CD4-positive, alpha-beta T cell treated with Interferon gamma for 1 hour (primary cell): ENCODE measurements at places on chromosomes 1 and 21.

DNA sequence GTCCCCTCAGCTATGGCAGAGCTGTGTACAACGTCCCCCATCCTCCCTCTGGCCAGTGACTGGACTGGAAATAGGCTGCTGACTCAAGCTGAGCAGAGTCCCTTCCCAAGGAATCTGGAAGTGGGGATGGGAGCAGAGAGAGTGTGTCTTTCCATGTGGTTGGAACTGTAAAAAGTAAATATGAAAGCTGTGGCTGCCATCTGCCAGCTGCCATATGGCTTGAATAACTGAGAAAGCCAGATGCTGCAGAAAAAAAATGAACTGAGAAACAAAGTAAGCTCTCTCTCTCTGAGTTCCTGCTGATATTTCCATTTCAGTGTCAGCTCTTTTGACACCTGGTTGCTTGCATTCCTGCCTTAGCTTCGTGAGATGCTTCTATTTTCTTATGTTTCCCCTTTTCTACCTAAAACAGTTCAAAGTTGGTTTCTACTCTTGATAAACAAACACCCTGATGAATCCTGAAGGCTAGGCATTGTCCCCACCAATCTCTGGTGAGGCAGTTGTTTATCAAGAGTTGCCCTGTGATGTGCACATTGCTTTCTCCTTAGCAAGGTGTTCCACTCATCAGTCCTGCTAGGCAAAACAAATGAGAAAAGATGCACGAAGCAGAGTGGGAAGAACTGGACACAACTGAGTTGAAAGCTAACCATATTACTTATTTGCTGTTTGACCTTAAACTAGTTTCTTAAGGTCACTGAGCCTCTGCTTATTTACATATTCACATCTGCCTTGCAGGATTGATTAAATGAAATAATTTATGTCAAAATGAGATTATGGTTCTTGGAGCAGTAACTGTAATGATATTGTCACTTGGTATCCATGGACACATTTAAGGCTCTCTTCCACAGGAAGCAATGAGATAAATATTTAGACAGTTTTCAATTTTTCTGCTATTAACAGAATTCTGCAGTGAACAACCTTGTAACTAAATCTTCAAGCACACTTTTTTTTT, 16.6 kb upstream of the DR1 start:
- DNase-seq = no peak

GRCh38 chr1:155931332-155932038, 2.7 kb downstream of the KHDC4 start:
- DNase-seq = no peak

DNA sequence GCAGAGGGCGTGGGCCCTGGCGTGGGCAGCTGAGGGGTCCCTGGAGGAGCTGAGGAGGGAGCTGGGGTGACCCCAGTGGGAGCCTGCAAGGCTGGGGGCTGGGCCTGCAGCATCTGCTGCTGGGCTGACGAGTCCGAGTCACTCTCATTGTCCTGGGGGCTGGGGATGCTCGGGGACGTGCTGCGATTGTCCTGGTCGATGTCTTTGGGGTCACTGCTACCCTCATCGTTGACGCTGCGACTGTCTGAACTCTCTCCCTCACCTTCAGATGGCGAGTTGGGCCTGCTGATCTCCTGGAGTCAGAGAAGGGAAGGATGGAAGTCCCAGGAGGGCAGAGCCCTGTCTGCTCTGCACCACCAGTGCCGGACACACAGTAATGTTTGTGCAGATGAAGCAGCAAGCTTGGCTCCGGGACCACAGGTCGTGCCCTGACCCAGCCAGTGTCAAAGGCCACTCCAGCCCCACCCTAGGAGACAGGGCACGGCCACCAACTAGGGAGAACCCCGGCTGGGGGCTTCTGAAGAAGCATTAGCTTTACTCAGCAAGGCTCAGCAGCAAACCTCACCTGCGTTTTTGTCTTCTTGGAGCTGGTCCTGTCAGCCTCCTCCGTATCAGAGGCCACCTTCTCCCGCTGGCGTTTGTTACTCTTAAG, 43.4 kb downstream of the SLC45A1 start:
- no peak for DNase-seq

GRCh38 chr1:15220825-15221431, 26.1 kb upstream of the FHAD1 start:
- DNase-seq = no peak

DNA sequence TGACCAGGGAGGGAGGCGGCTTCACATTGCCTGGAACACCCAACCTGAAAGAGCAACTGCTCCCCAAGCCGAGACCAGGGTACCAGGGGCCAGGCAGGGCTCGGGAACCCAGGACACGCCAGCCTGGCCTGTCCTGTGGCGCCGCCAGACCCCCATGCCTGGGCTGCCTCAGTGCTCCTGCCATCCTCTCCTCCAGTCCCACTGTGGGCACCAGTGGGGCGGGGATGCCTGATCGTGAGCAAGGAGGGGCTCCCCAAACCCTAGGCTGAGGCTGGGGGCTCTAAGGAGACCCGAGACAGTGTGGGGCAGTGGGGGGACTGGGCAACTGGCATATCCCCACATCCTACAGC, 45.1 kb downstream of the WNT9A start:
- DNase-seq = no peak

DNA sequence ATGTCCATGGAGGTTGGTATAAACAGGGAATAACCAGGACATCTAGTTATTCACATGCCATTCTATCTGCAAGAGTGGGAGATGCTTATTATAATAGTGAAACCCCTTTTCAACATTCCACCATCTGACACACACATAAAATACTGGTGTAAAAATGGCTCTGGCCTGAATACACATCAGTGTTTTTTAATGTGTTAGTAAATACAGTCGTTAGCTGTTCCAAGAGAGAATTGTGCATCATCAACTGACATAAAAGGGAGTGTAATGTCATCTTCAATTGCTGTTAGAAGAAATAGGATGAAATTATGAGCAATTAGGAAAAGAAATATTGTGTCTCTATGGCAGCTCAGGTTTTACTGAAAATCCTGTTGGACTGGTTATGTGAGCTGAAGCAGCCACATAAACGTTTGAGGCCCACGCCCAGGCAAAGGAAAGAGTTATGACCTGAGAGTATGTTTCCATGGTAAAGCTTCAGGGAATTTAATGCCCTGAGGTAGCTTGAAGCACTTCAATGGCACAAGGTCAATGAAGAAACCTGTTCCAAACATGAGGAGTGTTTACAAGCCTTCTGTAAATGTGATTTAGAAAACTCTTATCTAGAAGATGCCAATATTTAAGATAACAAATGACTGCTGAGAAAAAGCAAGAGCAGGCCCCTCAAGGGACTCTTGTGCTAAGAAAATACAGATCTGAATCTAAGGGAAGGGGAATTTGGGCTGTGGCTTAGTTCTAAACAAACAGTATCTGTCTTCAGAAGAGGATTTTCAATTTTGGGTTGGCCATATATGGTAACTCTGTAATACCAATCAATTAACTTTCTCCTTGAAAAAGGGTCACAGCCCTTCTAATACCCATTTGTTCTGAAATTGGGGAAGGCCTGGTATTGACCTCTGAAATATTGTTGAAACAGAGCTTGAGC, 384.3 kb downstream of the SEC16B start:
- no peak for DNase-seq

- DNase-seq = no peak
Measured at GRCh38 chr1:8015036-8015808, 10.9 kb downstream of the ERRFI1 start.

GRCh38 chr21:34909492-34910292, 139.4 kb downstream of the RUNX1 start:
- DNase-seq = no peak

DNA sequence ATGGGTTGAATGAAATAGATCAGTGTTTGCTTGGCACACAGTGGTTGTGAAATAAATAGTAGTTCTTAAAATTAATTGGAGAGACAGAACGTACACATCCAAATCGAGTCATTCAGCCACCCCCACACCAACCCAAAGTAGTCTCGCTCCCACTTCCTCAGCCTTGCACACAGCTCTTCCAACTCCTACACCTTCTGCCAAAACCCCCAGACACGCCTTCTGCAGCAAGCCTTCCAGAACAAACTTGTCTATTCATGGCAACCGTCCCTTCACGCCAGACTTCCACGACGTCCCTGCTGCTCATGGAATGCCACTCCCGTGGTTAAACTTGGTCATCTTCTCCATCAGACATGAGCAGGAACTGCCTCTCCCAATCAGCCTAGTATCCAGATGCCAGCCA, 37.5 kb upstream of the RD3 start:
- DNase-seq = no peak

- no peak for DNase-seq
Measured at GRCh38 chr1:25476186-25477097, 45.7 kb downstream of the MACO1 start.

GRCh38 chr1:203158423-203158822, 17.2 kb downstream of the MYBPH start:
- no peak for DNase-seq

DNA sequence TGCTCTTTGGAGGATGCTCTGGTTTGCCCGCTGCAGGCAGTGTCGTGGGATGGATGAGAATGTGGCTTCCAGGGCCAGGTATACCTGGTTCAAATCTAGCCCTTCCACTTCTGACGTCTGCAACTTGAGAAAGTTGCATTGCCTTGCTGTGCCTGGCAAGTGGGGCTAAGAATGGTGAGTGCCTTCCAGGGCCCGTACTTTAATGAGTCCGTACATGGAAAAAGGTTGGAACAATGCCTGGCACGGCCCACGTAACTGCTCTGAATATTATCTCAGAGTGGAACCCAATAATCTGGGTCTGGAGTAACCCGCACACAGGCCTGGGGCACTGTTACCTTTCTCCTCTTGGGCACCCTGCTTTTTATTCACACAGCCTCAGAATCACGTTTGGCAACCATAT, 146.7 kb upstream of the EDN2 start:
- DNase-seq = no peak

DNA sequence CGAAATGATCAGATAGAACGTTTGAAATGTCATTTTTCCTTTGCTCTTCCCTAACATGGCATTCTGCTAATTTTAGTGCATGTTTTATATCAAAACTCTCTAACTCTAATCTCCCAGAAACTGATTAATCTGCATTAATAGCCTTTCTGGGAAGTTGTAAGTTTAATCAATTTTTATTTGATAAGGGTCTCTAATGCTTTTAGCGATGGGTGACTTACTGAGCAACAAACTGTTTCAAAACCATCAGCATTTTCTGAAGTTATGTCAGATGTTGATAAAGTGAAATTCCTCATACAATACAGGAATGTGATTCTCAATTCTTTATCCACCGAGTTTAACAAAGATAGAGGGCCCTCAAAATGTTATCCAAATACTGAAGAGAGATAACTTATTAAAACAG, 431.6 kb upstream of the CXADR start:
- no peak for DNase-seq

DNA sequence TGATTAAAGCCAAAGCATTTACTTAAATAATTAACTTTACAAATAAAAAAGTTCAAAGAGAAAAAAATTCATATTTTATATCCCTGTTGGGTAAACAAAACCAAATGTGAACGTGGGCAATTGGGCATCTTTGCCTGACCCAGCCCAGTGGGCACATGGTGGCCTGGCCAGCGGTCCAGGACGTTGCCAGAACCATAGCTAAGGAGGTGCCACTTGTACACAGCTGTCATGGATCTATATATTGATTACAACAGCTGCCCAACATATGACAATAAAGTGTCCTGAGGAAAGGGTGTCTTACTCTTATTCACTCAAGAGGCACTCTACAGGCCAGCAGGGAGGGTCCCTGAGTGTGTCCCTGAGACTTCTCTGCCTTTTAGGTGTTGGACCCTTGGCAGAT, 78.5 kb downstream of the BCAR3 start:
- DNase-seq = no peak

GRCh38 chr1:234691567-234691966, 81.6 kb upstream of the IRF2BP2 start:
- no peak for DNase-seq

GRCh38 chr21:18368205-18368604, 35.4 kb downstream of the TMPRSS15 start:
- no peak for DNase-seq

- no peak for DNase-seq
Measured at GRCh38 chr1:85607126-85607920, 26.8 kb downstream of the CCN1 start.

GRCh38 chr21:46656820-46657219, 21.3 kb downstream of the PRMT2 start:
- no peak for DNase-seq

GRCh38 chr1:81706650-81707435, 93.9 kb upstream of the ADGRL2 start:
- no peak for DNase-seq

DNA sequence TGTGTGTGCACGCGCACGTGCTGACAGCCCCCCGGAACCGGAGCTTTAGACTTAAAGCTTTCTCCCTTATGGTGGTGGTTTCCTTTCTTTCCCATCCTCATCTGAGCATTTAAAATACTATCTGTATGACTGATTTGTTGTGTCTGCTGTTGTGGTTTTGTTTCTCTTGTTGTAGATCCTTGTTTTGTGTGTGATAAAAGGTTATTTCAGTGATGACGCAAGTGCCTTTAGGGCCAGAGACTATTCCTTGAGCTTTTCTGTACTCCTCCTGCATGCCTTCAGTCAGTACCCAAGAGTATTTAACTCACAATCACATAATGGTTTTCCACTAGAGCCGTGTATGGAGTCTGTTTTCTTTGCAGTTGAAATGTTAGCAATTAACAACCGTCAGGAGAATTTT, 45.4 kb downstream of the LCA5L start:
- no peak for DNase-seq

- no peak for DNase-seq
Measured at GRCh38 chr1:18245647-18246046, 138.0 kb downstream of the IGSF21 start.

DNA sequence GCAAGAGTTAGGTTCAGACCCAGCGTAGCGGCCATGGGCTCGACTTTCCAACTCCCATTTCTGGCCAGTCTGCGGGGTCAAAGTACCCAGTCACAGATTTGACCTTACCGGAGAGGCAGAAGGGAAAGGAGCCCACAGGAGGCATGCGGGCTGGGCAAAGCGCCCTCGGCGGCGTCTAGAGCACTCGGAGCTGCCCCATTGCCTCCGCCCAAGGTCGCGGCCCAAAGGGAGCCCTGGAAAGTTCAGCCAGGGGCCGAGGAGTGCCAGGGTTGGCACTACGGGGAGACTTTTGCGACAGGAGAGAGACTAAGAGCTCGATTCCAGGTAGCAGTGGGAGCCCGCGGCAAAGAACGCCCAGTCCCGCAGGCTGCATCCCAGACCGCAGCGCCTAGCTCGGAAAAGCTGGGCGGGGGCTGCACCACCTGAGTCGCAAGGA, 896 bp downstream of the KANK4 start:
- no peak for DNase-seq

- no peak for DNase-seq
Measured at GRCh38 chr1:151255381-151255780, 847 bp downstream of the PSMD4 start.

GRCh38 chr21:43654806-43655489, 4.3 kb downstream of the HSF2BP start:
- DNase-seq = no peak

DNA sequence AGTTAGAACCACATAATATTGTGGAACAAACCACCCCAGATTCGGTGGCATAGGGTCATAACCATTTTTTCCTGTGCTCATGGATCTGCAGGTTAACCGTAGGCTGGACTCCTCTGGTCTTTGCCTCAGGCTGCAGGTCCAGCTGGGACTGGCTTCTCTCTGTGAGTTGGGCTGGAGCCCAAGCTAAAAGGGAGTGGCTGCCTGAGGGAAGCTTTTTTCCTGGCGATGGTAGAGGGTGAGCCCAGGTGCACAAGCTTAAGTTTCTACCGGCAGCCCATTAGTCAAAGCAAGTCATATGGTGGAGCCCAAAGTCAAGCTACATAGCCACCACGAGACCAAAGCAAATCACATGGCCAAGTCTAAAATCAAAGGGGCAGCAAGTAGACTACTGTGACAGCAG, 13.8 kb downstream of the EPHX4 start:
- no peak for DNase-seq
